ENCODE measurements at places on chromosomes 7 and 10. TPM values are rescaled to one million over a fixed set of nuclear protein-coding genes. Genes with fewer than 3 reads are reported as not detected.

NEUROD6 gene
- total RNA-seq = not detected

PTN gene
- 343 TPM for total RNA-seq

IKZF1 gene
- total RNA-seq = 21.4 TPM

DNA sequence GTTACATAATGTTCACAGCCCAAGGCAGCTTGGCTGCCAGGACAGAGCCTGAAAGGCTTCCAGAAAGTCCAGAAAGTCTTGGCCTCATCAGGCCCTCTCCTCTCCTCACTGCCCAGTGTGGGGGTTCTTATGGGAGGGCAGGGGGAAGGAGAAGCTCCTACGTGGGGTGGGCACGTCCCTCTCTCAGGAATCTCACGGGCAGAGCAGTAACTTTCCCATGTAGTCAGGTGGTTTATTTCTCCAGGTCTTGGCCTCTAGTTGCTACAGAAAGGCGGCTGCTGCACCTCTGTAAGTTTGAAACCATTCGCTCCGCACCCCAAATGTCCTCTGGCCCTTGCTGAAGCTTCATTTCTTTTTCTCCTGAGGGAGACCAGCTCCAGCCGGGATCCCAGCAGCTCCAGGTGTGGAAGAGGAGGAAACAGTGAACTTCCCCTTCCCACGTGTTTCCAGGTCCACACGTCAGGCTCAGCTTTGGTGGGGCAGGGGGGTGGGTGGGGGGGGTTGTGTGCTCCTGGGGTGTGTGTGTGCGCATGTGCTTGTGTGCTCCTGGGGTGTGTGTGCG, 320.3 kb downstream of the WDR37 start:
- no peak for DNase-seq

- no peak for DNase-seq
Observed at GRCh38 chr10:10330418-10330817, 687.3 kb upstream of the CELF2 start.

DNA sequence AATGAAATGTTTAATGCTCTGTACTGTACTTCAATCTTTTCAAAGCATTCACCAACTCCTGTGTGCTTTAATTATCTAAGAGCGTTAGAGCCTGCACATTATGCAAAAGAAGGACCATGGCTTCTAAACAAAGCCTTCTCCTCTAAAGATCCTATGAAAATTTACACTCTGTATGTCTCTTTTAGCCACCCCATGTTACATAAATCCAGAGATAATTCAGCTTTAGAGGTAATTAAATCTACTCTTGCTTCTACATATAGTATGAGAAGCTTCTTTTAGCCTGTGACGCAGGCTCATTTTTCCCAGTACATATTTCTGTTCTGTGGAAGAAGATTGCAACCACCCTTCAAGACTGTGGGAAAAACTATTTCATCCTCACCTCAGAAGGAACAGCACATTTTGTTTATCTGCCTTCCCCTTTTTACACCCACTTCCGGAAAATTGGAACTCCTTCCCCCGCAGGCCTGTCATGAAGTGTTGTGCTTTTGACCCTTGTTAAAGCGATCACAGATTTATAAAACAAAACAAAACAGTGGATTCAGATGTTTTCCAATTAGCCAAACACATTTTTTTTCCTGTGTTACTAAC, 8.1 kb upstream of the TAS2R16 start:
- no peak for DNase-seq

DNA sequence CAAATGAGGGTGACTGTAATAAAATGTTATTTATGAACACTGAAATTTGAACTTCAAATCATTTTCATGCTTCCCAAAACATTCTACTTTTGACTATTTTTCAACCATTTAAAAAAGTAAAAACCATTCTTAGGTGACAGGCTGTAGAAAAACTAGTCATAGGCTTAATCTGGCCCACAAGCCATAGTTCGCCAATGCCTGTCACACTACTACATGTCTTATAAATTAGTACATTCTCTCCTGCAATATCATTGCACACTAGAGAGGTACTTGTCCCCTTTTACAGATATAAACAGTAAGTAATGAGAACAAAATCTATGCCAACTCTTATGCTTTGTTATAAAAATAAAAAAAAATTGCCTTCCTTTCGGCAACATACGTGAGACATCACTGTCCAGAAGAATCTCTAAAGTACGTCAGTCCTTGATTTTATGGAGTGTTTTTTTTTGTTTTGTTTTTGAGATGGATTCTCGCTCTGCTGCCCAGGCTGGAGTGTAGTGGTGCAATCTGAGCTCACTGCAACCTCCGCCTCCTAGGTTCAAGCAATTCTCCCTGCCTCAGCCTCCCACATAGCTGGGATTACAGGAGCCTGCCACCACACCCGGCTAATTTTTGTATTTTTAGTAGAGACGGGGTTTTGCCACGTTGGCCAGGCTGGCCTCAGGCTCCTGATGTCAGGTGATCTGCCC, 23.2 kb downstream of the UPF2 start:
- no peak for DNase-seq

DNA sequence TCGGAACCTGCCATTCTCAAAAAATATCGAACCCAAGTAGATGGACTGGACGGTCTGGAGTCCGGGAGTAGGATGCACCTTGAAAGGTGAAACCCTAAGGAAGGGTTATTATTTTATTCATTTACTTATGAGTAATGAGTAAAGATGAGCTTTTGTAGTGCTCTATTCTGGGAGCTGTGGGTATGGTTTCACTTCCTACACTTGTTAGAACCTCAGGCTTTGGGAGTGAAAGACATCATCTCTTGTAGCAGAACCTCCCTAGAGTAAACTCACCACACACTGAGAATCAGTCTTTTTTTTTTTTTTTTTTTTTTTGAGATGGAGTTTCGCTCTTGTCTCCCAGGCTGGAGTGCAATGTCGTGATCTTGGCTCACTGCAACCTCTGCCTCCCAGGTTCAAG, 389.4 kb upstream of the AUTS2 start:
- DNase-seq = no peak

- no peak for DNase-seq
Observed at GRCh38 chr10:91200314-91201212, 19.9 kb upstream of the PCGF5 start.

DNA sequence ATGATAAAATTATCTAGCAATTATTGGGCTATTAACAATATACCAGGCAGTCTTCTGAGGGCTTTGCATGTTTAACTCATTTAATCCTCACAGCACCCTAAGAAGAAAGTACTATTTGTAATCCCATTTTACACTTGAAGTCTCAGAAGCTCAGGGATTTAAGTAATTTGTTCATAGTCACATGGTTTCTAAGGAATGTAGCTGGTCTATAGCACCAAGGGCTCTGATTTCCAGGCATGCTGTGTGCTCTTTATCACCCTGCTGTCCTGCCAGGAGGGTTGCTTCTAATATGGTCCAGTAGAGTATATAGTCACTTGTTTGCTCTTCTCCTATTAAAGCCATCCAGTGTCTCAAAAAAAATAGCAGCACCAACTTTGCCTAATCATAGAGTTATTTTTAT, 417.2 kb downstream of the PLXDC2 start:
- no peak for DNase-seq

Data from breast epithelium (tissue), 4 donors.